ENCODE measurements at places on chromosomes 2 and 18.

GRCh38 chr2:88810488-88810887, 119.0 kb downstream of the RPIA start:
- no peak for DNase-seq

- DNase-seq, result no peak
Observed at GRCh38 chr2:88235987-88236386, 65.8 kb downstream of the THNSL2 start.

DNA sequence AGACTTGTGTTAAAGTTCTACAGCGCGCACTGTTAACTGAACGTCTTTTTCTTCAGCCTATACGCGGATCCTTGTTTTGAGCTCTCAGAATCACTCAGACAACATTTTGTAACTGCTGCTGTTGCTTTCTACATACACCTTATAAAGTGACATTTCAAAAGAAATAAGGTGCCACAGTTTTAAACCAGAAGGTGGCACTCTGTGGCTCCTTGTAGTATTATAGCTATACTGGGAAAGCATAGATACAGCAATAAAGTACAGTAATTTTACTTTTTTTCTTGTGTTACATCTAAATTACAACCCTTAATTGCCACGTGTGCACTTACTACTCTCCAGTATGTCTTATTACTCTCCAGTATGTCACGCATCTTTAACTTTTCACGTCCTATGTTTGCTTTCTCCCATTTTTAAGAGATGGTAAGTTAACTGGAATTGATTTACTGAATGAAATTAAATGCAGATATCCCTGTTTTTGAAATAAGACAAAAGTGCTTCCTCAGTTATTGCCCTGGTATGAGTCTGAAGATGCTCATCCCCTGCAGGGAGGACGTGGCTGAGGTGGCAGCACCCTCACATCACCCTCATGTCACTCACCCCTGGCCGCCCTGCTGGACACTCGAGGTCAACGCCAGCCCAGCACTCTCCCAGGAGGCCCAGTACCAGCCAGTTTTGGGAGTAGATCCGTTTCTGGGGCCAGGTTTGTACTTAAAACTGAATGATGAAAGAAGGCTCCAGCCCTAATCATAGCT, 37.8 kb downstream of the GORASP2 start:
- no peak for DNase-seq

GRCh38 chr2:10487081-10487740, 39.1 kb upstream of the ODC1 start:
- DNase-seq, result no peak

DNA sequence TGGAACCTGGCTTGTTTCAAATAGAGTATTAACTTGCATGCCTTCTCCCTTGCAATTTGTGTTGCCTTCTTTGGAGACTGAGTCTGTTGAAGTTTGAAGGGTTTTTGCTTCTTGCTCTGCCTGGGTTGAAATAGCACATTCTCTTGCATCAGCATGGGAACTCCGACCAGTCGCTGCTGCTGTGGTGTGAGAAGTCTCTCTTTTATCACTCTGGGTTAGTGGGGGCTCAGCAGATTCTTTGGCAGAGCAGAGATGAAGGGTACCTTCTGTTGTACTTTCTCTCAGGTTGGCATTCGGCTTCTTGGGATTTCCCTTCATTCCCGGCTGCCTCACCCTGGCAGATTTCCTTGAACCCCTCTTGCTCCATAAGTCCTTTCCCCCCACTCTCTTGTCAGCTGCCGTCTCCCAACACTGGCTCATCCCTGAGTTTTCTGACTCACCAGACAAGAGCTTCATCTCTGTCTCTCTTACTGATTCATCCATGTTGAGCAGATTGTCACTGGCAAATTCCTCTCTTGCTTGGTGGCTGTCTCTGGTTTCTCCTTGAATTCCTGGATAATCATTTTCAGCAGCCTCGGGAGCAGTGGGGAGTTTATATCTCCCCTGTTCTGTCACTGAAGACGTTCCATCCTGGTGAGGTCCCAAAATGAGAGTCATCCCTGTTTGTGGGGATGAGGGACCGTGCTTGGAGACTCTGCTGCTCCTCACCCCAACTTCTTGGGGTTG, 49.9 kb downstream of the ALPK2 start:
- DNase-seq, result no peak

DNA sequence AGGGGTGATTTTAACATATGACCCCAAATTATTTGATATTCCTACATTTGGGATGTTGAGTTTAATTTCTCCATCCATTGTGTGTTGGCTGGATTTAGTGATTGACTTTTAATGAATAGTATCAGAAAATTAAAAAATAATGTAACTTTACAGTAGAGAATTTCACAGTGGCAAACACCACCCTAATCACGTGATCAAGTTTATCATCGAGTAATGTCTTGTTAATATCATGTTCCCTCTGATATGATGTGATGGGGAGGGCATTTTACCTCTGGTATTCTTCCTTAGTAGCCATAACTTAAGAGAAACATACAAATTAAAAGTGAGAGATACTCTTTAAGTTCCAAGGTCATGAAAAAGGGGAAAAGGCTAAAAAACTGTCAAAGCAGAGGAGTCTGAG, 602.0 kb upstream of the CELF4 start:
- DNase-seq, result no peak

DNA sequence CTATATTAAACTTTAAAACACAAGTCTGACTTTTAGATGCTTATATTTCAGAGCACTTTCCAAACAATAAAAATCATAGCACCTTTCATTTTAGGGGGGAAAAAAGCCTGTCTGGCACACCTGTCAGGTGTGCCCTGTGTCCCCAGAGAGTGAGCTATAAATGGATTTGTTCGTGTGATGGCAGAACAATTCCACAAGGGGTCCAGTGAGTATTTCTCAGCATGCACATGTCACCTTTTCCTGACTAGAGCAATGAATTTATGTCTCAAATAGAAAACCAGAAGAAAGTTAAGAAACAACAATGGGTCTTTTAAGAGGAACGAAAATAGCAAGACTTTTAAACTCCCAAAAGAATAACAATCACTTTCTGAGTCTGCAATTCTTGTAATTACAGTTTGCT, 55.9 kb downstream of the ACVR1C start:
- no peak for DNase-seq

- DNase-seq, result peak; percentile 39
Observed at GRCh38 chr18:32040936-32041335, 22.3 kb downstream of the RNF125 start.

DNA sequence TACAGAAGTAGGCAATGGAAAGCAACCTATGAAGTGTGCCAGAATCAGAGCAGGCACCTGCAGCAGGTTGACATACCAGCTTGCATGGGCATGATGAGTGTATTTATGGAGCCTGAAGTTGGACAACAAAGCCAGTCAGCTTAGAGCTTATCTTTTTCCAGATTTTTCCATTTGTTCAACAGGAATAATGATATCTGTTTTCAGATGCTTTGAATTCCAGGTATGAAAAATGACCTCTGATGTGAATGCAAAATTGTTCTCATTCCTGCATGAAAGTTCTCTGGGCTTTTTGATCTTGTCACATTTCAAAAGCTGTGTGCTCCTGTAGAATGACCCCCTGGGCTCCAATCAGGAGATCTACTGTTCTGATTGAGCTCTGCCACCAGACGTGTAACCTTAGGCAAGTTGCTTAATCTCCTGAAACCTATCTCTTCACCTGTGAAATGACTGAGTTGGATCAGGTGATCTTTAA, 38.2 kb upstream of the VIT start:
- DNase-seq, result no peak

DNA sequence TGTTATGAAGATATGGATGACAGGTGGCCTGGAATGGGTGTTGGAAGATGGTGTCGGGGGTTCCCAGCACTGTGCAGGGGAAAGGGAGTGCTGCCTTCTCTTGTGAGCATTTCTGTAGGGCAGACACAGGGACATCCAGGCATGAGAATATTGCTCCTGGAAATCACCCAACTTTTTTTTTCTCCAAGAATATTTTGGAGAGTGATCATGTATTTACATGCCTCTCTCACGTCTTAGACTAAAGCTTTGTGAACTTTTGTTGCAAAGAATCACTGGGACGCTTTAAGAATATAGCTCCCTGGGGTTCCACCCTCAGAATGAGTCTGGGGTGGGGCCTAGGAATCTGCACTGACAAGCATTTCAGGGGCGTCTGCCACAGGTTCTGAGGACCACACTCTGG, 68.7 kb downstream of the VWA3B start:
- no peak for DNase-seq

GRCh38 chr18:58458304-58458703, 170.6 kb downstream of the ALPK2 start:
- no peak for DNase-seq

GRCh38 chr2:216829533-216829932, 30.3 kb downstream of the TNP1 start:
- no peak for DNase-seq

DNA sequence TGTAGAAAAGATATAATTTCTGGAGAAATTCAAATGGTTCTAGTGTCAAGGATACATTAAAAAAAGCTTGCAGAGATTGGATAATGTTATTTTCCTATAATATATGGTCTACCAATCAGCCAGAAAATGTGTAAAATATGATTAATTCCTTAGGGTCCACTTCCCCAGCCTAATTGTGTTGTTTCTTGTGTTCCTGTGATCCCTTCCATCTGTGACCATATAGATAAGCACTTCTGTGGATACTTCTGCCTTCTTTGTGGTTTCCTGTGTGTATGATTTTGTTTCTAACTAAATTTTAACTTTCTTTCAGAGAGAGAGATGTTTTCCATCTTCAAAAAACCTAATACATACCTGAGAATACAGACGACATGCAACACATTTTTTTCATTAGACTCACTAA, 367.1 kb upstream of the PIK3C3 start:
- DNase-seq, result no peak

GRCh38 chr2:54895730-54896129, 154.5 kb downstream of the RTN4 start:
- no peak for DNase-seq

DNA sequence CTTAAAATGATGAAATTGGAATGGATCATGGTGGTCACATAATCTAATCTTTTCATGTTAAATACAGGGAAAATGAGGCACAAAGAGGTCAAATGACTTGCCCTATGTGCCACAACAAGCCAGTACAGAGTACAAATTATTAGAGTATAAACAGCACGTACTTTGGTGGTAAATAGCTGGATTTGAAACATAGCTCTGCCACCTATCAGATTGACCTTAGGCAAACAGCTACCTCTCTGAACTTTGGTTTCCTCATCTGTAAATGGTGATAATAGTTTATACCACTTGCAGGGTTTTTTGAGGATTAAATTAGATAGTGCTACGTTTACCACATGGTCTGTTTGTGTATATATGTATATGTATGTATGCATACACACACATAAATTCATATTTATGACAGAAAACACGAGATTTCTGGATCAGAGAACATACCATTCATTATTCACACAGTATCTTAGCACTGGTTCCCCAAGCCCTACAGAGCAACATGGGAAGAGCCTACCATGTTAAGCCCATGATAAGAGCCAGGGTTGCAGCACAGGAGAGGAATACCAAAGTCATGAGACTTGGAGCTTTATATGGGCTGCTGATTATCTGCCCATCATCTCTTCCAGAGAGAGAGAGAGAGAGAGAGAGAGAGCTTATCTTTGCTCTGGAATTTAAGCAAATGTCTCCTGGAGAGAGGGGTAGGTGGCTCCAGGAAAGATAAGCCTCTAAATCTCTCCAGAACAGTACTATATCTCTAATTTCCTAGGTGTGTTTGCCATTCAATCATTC, 73.5 kb downstream of the MDH1 start:
- DNase-seq, result no peak

GRCh38 chr2:206323486-206323885, 49.0 kb downstream of the ZDBF2 start:
- no peak for DNase-seq

DNA sequence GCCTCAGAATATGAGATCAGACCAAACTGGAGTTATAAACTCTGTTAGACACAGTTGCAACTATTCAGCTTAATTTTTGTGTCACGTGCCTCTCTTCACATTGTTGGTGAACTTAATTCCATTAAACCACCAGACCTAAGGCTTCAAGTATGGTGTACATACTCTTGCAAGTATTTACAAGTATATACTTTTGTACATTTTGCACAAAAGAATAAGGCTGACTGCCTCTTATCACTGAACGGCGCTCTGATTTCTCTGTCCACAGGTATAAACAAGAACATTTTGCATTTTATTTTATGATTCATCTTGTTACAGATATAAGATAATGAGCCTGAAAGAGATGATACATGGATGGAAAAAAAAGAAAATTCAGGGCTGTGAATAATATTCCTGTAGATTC, 269.7 kb upstream of the ACVR2A start:
- no peak for DNase-seq

DNA sequence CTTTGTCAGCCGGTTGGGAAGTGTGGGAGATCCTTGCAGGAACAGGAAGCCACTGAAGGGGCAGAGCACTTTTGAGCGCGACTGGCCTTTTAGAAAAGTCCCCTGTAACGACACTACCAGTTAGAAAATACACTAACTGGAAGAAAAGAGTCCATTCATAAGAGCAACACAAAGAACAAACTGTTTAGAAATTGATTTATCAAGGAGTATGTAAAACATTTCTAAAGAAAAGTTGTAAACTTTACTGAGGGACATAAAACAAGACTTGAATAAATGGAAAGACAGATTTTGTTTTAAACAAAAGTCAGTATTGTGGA, 29.8 kb upstream of the POMC start:
- DNase-seq, result no peak

GRCh38 chr2:219099329-219099728, 38.6 kb upstream of the IHH start:
- DNase-seq, result no peak

- no peak for DNase-seq
Observed at GRCh38 chr2:95018861-95019550, 6.5 kb upstream of the MAL start.

GRCh38 chr18:45567123-45567522, 48.2 kb upstream of the SLC14A2 start:
- DNase-seq, result no peak

- no peak for DNase-seq
Observed at GRCh38 chr2:101342625-101343008, 34.1 kb upstream of the RNF149 start.

GRCh38 chr2:24434541-24434940, 56.5 kb upstream of the NCOA1 start:
- no peak for DNase-seq

DNA sequence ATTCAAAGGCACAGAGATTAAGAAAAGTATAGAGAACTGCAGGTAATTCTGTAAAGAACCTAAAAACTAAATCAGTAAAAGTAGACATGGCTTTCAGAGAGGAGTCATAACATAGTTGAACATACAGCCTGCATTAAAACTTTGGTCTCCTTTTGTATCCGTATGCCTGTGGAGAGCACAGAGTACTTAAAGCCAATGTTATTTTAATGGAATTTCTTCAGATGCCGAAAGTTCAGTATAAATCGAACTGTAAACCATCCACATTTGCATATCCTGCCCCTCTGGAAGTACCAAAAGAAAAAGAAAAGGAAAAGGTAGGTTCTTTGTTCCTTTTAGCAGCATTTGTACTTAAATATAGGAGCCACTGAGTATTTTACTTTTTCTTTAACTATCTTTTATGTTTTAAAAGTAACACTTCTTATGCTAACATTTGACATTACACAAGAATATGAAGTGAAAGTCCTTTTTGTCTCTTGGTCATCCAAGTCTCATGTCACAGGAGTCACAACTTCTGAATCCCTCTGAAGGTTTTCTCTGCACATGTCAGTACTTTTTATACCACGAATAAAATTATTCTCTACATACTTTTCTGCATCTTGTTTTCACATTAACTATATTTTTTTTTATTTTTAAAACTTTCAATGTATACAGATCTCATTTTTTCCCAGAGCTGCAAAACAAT, 34.9 kb upstream of the ARMC9 start:
- DNase-seq, result no peak
